ENCODE measurements at places on chromosomes 1 and 21.

DNA sequence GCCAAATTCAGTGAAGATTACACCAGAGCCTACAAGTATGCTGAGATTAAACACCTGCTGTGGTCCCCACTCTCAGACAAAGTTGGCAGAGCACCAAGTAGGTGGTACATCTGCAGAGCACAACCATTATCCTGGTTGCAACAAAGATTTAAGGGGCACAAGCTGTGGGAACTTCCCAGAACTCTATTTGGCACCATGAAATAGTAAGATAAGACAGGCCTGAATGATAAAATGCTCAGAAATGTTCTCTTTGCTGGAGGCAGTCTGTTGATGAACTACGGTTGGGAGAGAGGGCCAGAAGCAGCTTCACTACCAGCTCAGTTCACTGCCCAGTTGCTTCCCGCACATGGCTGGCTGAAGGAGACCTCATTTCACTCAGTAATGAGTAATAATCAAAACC is 19.9 kb downstream of the RPL5 start:
- no peak for DNase-seq

- no peak for DNase-seq
These were observed 449.1 kb upstream of the KAZN start for GRCh38 chr1:14149431-14149830.

DNA sequence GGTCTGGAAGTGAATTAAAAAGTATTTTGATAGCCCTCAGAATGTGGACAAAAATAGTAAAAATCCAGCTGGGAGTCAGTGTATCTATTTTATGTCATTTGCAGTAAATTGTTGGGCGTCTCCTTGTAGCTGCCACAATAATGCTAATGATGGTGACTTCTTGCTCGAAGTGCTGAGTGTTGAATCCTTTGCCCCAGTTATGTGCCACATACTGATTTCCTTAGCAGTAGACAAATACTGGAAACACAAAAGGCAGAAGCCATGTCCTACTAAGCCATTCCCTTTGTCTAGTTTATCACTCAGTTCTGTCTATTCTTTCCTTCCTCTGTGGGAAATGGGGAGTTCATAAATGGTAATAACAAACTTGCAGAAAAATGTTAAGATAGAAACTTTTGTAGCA is 70.7 kb upstream of the CXADR start:
- no peak for DNase-seq

- no peak for DNase-seq
These were observed 1.1 kb upstream of the MAP7D1 start for GRCh38 chr1:36154765-36155407.

DNA sequence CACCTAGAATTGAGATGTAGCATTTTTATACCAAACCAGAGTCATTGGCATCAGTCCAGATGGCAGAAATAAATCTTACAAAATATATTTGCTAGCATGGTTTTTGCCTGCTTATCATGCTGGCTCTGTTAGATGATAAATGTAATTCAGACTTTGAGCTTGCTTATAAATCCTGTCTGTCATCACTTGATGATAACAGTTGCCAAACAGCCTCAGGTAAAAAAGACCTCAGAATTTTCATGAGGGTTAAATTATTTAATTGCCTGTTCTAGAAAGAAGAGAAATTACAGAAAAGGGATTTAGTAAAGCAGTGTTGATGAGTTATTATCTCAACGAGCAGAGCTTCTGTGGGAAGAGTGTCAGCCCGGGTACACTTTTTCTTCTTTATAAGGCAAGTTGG is 83.3 kb downstream of the FNBP1L start:
- no peak for DNase-seq

DNA sequence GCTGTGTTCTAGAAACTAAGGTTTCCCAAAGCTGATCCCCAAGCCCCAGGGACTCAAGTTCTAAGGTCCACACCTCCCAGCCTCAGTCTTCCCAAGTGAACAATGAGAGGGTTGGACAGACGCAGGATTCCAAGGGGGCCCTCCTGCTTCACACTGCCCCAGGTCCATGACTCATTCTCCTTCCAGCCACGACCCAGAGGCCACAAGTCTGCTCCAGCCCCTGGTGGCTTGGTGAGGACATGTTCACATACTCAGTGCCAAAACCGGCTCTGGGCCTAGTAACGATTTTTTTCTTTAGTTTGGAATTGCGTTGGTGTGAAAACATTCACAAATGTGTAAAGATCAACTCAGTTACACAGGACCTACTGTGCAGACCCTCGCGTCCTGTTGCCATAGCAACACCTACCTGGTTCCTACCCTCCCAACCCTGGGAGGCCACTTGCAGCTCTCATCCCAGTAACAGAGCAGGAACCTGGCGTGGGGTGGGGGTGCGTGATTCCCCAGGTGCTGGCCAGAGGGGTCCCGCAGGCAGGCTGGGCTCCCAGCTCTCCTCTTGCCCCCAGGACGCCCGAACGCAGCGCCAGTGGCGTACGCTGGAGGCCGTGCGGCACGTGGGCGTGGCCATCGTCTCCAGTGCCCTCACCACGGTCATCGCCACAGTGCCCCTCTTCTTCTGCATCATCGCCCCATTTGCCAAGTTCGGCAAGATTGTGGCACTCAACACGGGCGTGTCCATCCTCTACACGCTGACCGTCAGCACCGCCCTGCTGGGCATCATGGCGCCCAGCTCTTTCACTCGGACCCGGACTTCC is 57.0 kb downstream of the DISP3 start:
- no peak for DNase-seq

- DNase-seq = no peak
These were observed 9.9 kb upstream of the DNTTIP2 start for GRCh38 chr1:93888900-93889299.

- DNase-seq = no peak
These were observed 5.8 kb upstream of the SDHB start for GRCh38 chr1:17059391-17060305.

DNA sequence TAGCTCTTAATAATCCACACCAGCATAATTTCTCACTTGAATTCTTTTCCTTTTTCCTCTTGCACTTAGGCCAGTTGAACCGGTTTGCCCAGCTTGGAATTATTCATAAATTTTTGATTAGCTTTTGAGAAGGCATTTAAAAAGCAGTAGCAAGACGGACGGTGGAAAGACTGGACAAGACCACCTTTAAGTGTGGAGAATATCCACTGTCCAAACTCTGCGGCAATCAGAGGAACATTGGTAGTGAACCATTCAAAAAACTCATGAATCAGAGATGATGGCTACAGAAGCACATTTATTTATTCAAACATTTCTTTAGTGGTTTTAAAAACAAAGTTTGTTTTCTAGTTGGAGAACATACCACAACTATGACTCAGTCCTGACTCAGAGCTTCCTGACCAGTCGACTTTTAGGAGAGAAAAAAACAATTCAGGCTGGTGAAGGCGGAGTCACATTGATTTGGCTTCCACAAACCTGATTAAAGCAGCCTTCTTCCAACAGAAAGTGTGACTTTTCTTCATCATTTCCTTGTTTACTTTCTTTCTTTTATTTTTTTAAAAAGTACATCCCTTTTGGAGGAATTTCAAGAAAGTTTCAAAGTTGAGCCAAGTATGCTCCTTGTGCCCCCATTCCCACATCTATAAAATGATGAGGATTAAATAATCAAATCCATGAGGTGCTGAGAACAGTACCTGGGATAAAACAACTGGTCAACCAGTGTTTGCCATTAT is 128.8 kb downstream of the ADSS2 start:
- no peak for DNase-seq

- DNase-seq = no peak
These were observed 17.8 kb upstream of the SLAMF1 start for GRCh38 chr1:160664573-160665051.

DNA sequence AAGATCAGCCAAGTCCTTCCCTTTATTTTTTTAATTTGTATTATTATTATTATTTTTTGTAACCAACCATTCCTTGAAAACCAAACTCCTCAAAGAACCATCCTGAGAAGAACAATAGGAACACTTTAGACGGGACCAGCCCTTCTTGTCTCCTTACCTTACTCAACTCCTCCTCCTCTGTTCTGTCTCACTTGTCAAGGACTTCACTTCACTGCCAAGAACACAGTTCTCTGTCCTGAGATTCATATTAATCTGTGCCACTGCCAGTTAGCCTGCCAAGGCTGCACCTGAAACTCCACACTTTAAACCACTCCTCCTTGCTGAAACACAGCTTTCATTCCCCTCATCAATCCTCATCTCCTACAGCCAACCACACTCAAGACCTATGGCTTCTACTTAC is 73.8 kb upstream of the ATP1A1 start:
- DNase-seq = no peak

DNA sequence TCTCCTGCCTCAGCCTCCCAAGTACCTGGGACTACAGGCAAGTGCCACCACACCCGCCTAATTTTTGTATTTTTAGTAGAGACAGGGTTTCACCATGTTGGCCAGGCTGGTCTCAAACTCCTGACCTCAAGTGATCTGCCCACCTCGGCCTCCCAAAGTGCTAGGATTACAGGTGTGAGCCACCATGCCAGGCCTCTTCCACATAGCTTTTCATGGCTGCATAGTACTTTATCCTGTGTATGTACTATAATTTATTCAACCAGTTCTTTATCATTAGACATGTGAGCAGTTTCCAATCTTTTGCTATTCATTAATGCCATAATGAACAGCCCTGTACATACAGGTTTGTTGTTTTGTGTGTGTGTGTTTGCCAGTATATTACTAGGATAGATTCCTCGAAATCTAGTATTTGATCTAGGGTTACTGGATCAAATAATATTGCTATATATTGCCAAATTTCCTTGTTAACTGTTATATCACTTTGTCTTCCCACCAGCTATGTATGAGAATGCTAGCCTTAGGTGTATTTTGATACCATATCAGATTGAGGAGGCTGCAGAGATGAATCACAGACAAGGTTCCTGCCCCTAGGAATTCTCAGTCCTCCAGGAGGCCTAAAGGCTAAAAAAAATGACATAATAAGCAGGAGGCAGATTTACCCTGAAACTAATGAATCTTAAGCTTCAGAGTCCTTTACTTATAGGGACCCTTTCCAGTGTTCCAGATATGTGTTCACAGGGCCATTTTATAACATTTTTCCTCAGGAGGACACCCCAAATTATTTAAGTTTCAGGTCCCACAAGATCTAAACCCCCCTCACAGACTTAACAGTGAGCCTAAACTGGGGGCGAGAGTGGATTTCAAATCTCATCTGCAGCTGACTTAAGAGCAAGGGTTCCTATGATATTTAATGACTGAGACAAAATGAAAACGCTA is 2.1 kb upstream of the PDIK1L start:
- no peak for DNase-seq
